ENCODE measurements at places on chromosomes 1 and 21.

GRCh38 chr1:12029720-12030339, 10.5 kb downstream of the MIIP start:
- DNase-seq: no peak
- H3K27ac ChIP-seq: no peak overlapping the region
- no peaks in the 10 kb centered on the region for H3K4me1 ChIP-seq
- no peaks in the 10 kb centered on the region for H3K27me3 ChIP-seq

- H3K27ac ChIP-seq: no peak overlapping the region
- H3K4me1 ChIP-seq: no peaks in the 10 kb centered on the region
- no peak for DNase-seq
- H3K4me3 ChIP-seq: no peak overlapping the region
Observed at GRCh38 chr1:212514056-212514614, 81.4 kb downstream of the NENF start.

- H3K4me3 ChIP-seq: no peak overlapping the region
- no peaks in the 10 kb centered on the region for H3K4me1 ChIP-seq
- no peaks in the 10 kb centered on the region for H3K36me3 ChIP-seq
- H3K27ac ChIP-seq: no peak overlapping the region
- DNase-seq: no peak
Observed at GRCh38 chr1:241688940-241689368, 36.9 kb downstream of the WDR64 start.

DNA sequence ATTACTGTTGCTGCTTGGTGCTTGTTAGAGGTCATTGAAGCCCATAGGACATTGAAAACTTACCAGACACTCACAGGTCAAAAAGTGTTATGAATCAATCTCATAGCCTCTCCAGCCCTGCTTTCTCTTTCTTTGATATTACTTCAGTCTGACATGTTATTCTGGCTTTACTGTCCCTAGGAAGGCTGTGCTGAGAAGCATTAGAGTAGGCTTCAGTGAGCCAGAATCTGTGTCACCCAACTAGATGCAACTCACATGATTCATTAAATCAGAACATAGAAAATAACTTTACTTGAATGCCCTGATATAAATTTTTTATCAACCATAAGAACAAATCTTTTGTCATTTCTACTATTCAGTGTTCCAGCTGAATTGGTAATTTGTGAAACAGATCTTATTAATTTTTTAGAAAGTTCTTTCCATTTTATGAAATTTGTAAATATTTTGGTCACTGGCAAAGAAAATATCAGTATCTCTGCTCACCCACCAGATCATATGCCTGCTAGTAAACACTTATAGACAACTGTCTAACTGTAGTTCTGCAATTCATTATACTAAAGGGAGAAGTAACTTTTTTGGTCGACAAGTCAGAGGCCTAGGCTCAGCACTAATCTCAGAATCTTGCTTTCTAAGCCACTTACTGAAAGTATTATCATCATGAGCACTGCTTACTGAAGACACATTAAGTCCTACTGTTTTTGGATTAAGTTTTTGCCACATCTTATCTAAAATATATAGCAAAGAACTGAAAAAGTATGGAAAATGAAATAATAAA, 48.2 kb downstream of the RPAP2 start:
- no peak overlapping the region for H3K27ac ChIP-seq
- peaks cover 48% of the 10 kb centered on the region for H3K36me3 ChIP-seq
- no peak for DNase-seq
- no peak overlapping the region for H3K4me3 ChIP-seq
- H3K4me1 ChIP-seq: peaks cover 24% of the 10 kb centered on the region

DNA sequence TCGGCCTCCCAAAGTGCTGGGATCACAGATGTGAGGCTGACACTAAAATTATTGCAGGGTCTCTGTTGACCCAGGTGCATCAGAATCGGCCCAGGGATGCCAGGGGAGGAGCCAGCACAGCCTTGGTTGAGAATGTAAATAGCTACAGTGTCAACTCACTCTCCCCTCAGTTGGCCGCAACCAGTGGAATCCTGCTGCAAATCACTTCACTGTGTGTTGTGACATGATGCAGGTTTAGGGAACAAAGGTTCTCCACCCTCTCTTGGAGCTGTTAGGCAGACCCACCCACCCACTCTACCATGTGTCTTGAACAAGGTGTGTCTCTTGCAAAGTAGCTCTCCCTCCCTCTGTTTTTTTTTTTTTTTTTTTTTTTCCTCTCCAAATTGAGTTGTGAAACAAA, 60.5 kb upstream of the SOD1 start:
- DNase-seq: no peak
- H3K27ac ChIP-seq: no peak overlapping the region
- H3K4me1 ChIP-seq: no peaks in the 10 kb centered on the region
- H3K4me3 ChIP-seq: no peak overlapping the region
- H3K27me3 ChIP-seq: no peaks in the 10 kb centered on the region

DNA sequence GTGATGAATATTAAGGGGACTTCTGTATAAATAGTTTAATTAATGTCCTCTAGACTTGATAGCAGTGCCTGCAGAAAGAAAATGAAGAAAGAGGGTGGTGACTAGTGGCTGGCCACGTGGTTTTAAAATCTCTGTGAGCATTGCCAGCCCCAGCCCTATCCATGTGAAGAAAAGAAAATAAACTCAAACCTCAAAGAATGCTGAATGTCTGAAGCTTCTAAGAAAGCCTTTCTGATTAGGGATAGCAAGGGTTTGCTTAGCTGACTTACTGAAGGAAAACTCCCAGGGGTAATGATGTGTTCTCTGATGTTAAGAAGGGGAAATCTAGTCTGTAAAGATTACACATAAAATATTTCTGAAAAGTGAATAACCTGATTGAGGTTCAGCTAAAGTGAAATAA, 31.8 kb downstream of the ADGRL2 start:
- H3K36me3 ChIP-seq: no peaks in the 10 kb centered on the region
- H3K4me3 ChIP-seq: no peak overlapping the region
- no peak overlapping the region for H3K27ac ChIP-seq
- no peak for DNase-seq
- no peaks in the 10 kb centered on the region for H3K27me3 ChIP-seq

DNA sequence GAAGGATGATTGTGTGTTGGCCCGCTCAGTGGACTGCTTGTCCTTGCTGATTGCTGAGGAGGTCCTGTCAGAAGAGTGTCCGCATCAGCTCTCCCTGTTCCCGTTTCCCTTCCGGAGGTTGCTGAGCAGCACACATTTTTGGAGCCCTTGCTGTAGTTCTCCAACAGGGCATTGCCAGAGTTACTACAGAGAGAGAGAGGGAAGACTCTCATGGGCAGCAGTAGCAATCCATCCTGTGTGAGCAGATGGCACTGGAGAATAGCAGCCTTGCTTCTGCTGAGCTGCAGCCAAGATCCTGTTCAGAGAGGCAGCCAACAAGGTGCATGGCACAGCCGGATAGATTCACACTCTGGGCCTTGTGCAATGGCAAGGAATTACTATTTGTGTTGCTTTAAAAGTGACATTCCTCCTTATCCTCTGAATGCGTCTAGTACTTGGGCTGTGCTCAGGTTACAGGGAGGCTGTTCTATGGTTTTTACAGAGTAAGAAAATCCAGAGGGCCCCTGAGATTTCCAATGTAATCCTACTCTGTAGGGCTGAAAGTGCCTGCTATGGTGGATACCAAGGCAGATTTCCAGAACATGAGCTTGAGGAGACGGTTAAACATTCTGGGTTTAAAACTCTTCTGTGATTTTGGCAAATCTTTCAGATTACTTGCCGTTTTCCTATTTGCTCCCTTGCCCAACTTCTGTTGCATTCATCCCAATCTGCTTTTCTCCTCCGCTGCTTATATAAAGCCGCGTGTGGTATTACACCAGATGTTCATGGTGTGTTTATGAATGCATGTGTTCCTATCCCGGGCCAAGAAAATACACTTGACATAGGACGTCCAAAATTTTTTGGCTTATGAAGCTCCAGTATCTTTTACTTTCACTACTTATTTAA, 27.4 kb downstream of the AK4 start:
- H3K4me1 ChIP-seq: no peaks in the 10 kb centered on the region
- no peak for DNase-seq
- peaks cover 9% of the 10 kb centered on the region for H3K27me3 ChIP-seq
- H3K27ac ChIP-seq: no peak overlapping the region

- H3K27me3 ChIP-seq: no peaks in the 10 kb centered on the region
- no peaks in the 10 kb centered on the region for H3K36me3 ChIP-seq
- H3K4me3 ChIP-seq: no peak overlapping the region
- no peak for DNase-seq
Observed at GRCh38 chr1:94654031-94654430, 112.5 kb upstream of the F3 start.

DNA sequence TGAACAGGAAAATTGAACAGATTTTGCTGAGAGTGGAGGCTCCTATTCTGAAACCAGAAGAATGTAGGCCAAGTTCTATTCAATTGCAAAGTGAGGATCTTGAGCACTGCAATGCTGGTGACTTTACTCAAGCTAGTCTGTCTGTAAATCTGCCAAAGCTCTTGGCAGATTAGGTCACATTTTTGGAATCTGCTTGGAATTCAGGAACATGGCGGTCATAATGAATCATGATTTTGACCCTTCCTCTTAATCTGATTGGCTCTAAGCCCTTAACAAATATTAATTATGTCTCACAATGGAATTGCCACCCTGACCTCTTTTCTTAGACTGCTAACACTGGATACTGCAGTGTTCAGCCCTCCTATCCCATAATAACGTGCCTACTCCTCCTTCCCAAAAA, 7.2 kb upstream of the GNG12 start:
- DNase-seq: no peak
- no peaks in the 10 kb centered on the region for H3K4me1 ChIP-seq
- H3K27me3 ChIP-seq: peaks cover 25% of the 10 kb centered on the region
- no peaks in the 10 kb centered on the region for H3K36me3 ChIP-seq
- no peak overlapping the region for H3K27ac ChIP-seq
- no peak overlapping the region for H3K4me3 ChIP-seq

DNA sequence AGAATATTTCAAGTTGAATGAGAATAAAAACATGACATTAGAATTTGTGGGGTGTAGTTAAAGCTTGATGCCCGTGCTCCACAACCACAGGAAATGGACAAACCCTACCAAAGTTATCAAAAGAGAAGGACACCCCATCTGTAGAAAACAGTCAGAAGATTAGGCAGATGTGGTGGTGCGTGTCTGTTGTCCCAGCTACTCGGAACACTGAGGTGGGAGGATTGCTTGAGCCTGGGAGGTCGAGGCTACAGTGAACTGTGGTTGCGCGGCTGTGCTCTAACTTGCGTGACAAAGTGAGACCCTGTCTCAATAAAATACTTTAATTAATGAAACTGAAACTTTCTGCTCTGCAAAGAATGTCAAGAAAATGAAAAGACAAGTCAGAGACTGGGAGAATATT, 1.5 kb upstream of the SPATC1L start:
- no peak overlapping the region for H3K4me3 ChIP-seq
- peaks cover 8% of the 10 kb centered on the region for H3K4me1 ChIP-seq

- H3K36me3 ChIP-seq: no peaks in the 10 kb centered on the region
- no peak for DNase-seq
- no peak overlapping the region for H3K27ac ChIP-seq
- H3K4me1 ChIP-seq: no peaks in the 10 kb centered on the region
- no peak overlapping the region for H3K4me3 ChIP-seq
Observed at GRCh38 chr1:225965231-225965630, 24.2 kb upstream of the LEFTY2 start.

DNA sequence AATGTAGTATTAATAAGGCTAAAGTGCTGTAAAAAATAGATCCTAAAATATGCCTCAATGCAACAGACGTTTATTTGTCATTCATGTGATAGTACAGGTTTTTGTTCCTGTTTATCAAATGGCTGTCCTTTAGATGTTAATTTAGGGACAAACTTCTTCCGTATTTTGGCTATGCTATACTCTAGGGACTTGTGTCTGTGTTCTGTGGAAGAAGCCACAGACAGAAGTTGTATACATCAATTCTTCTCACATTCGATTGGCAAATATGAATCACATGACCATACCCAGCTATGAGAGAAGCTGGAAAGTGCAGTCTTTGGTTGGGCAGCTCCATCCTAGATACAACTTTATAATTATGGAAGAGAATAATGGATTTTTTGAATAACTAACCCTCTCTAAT, 232.7 kb upstream of the SNX7 start:
- no peak overlapping the region for H3K27ac ChIP-seq
- H3K36me3 ChIP-seq: no peaks in the 10 kb centered on the region
- no peaks in the 10 kb centered on the region for H3K27me3 ChIP-seq
- H3K4me3 ChIP-seq: no peak overlapping the region
- DNase-seq: no peak
- no peaks in the 10 kb centered on the region for H3K4me1 ChIP-seq

GRCh38 chr1:47147047-47147785, 10.0 kb downstream of the CYP4A22 start:
- no peaks in the 10 kb centered on the region for H3K4me1 ChIP-seq
- H3K36me3 ChIP-seq: no peaks in the 10 kb centered on the region
- no peak overlapping the region for H3K4me3 ChIP-seq
- H3K27ac ChIP-seq: no peak overlapping the region
- DNase-seq: no peak

DNA sequence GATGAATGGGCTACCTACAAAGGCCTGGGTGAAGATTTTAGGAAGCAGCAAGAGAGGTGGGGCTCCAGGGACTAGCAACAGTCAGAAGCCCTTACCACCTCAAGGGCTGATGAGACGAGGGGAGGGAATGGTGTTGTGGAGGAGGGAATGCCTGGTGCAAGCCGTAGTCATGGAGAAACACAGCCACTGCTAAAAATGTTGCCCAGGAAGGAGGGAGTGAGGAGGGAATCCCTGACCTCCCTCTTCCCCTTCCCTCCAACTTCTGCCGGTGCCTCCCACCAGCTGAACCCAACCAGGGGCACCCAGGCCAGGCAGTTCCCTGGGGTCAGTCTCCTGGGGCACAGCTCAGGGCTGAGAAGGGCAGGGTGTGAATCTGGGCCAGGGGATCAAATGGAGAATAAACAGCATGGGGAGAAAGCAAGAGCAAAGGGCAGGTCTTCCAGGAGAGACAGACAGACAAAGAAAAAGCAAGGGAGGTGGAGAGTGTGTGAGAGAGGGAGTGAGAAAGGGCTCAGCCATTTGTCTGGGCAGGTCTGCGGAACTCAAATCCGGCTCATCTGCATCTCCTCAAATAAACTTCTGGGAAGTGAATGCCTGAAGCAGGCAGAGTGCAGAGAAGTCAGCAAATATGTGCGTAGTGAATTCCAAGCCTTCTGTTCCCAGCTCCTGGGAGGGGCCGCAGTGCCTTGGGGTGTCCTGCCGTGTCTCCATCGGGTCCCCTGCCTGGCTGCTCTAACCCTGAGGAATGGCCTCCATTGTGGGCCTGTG, 27.1 kb upstream of the POU3F1 start:
- H3K27me3 ChIP-seq: peaks cover 11% of the 10 kb centered on the region
- H3K4me3 ChIP-seq: no peak overlapping the region
- DNase-seq: no peak
- H3K36me3 ChIP-seq: no peaks in the 10 kb centered on the region
- no peak overlapping the region for H3K27ac ChIP-seq
- no peaks in the 10 kb centered on the region for H3K4me1 ChIP-seq

DNA sequence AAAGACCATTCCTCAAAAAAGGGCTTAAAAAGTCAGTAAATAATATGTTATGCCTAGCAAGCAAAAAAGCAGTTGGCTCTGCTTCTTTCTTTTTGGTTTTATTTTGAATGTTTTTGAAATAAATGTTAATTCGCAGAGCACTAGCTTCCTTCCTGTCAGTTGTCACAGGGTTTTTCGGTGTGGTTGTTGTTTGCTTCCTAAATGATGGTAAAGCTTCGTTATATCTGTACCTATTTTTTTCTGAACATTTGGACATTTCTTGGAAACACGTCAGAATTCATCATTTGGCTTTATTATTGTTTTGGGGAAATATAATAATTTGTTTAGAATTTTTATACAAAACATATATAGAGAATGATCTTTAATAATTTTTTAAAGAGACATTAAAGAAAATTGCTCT, 351.9 kb upstream of the SGIP1 start:
- no peak overlapping the region for H3K4me3 ChIP-seq
- no peaks in the 10 kb centered on the region for H3K4me1 ChIP-seq
- no peaks in the 10 kb centered on the region for H3K36me3 ChIP-seq
- no peak for DNase-seq
- H3K27ac ChIP-seq: no peak overlapping the region

Measured in DND-41 (cell line).